ENCODE measurements at places on chromosomes 3 and 15.

DNA sequence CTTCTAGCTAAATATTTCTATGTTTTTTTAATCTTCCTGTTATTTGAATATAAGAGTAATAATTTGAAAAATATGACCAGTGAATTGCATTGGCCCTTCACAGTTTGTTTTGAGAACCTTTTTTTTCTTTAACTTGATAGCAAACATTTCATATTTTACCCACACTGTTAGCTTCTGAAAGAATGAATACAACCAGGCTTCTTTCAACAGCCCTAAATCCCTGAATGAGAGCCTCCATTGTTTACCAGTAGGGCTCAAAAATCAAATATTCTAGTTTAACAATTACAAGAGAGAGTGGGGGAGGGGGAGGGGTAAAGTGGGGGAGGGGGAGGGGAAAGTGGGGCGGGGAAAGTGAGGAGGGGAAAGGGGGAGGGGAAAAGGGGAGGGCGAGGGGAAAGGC lies 14.5 kb upstream of the TOP2B start:
- no peak for DNase-seq

DNA sequence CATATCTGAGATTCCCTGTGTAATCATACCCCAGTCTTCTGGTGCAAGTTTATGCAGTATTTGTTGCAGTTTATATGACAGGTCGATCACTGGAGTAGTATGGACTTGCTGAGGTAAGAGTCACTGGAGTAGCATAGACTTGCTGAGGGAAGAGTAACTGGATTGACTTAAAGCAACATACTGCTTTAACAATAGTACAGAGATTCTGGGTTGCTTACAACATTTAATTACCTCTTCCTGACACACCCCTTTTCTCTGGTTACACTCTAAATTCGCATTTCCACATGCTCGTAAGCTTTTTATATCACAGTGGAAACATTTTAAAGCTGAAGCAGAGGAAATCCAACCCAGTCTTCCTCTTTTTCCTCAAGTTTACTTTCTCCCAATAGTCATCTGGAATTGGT lies 11.8 kb downstream of the AAGAB start:
- peak; percentile 35 for DNase-seq

- peak; percentile 84 for DNase-seq
Measured at GRCh38 chr3:77038468-77038929, 1.4 kb upstream of the ROBO2 start.

GRCh38 chr3:75042941-75043340 lies 428.5 kb upstream of the CNTN3 start:
- no peak for DNase-seq

DNA sequence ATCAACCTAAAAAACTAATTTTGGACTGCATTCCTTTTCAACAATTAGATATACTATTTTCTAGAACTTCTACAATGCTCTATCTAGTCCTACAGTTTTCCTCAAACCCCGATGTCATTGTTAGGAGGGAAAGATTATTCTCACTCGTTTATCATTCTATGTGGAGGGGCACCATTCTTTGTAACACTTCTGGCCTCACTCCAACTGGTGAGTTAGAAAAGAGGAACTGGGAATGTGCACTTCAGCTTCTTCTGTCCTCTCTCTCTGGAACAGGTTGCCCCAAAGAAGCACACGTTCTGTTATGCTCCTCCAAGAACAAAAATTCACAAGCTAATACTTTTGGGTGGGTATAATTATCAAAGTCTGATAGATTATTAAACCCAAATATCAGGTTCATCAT lies 137.9 kb downstream of the UACA start:
- peak; percentile 90 for DNase-seq

DNA sequence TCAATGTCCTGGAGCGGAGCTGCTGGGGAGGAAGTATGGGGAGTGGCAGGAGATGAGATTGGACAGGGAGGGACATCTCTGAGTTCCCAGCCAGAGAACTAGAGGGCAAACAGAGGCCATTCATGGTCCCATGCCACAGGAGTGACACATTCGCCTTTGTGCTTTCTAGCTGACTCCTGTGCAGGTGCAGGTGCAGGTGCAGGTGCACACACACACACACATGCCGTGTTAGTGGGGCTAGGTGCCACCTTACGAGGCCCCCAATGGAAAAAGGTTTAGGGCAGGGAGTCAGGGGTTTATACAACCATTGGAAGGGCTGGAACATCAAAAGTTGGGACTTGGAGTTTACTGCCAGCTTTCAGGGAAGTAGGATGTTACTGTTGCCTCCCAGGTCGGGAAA lies 52.0 kb downstream of the TPRA1 start:
- DNase-seq: no peak

DNA sequence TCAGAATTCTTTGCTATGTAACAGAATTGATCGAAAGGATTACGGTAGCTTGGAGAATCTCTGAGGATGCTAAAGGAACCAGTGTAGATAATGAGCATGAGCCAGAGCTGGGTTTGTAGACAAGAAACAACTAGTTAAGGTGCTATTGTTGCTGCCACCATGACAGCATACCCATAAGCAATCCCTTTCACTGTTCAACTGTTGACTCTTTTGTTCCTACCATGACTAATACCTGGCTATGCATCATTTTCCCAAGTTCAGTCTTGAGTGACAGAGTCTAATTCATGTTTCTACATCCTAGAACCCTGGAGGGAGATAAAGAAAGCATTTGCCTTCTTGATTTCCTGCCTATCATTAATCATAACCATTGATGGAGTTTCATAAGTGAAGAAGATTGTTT lies 600.3 kb downstream of the OTOL1 start:
- no peak for DNase-seq

- peak; percentile 8 for DNase-seq
Measured at GRCh38 chr15:80835336-80835735, 56.2 kb downstream of the CEMIP start.

DNA sequence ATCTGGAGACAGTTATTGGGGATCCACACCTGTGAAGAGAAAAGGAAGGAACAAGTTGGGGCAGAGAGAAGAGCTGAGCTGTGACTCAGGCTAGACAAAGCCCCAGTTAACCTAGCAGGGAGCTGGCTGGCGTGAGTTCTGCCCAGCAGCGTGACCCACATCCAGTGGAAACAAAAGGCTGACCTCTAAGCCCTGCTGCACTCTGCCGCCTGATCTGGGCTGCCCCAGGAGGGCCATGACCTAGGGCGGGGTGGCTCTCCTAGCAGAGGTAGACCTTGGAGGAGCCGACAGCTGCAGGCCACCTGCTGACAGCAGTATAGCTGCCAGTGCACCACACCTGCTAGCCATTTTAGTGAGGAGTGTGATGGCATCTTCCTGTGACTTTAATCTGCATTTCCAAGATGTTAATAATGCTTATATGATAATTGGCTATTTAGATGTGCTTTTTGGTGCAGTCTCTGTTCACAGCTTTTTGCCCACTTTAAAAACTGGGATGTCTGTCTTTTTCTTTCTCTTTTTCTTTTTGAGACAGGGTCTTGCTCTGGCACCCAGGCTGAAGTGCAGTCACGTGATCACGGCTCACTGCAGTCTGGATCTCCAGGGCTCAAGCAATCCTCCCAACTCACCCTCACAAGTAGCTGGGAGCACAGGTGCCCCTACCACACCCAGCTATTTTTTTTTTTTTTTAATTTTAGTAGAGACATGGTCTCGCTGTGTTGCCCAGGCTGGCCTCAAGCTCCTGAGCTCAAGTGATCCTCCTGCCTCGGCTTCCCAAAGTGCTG lies 78.1 kb downstream of the LSM3 start:
- DNase-seq: no peak
